Foreskin keratinocyte (primary cell): ENCODE measurements at places on chromosomes 2 and 18. TPM values are rescaled to one million over a fixed set of nuclear protein-coding genes. Genes with fewer than 3 reads are reported as not detected.

OTOF gene
- total RNA-seq: not detected in 2 replicates

EFEMP1 gene
- 109 and 182 TPM in 2 replicates for total RNA-seq

CDH7 gene
- total RNA-seq: not detected in 2 replicates

SAG gene
- not detected in 2 replicates for total RNA-seq

KCNIP3 gene
- 6.4 and 9.0 TPM in 2 replicates for total RNA-seq

TBR1 gene
- total RNA-seq: not detected in 2 replicates

AQP12A gene
- not detected in 2 replicates for total RNA-seq

UNC80 gene
- total RNA-seq: under 0.01 and 0.07 TPM in 2 replicates

DOK6 gene
- not detected in 2 replicates for total RNA-seq

CRYGC gene
- not detected in 2 replicates for total RNA-seq

C18orf63 gene
- not detected in 2 replicates for total RNA-seq

DNA sequence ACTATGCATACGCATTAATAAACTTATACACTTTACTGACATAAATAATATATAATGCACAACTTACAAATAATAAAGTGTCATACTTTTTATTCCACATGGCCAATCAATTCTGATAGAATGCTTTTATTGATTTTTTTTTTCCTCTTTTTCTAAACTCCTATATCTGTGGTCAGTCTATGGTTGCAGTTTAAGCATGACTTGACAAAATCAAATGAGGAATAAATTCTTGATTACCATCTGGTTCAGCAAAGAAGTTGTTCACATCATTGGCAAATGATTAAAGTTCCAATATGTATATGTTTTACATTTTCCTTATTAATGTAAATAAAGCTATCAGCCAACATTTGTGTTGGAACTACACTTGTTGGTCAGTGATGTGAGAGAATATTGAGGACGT is 83.5 kb downstream of the EML6 start:
- no peak for DNase-seq

DNA sequence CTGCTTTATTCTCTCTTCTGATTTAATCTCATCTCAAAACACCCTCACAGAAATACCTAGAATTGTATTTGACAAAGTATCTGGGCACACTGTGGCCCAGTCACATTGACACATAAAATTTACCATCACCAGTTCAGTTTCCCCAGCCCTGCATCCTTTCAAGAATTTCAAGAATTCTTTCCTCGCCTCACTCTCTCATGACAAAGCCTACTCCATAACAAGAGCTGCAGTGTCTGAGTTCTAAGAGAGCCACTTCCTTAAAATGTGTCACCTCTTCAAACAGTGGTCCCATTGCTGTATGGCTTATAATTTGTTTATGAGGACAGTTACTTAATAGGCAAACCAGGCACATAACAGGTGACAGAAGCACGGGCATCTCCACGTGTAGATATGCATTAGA is 90.9 kb upstream of the STK39 start:
- DNase-seq: no peak

- no peak for DNase-seq
Measured at GRCh38 chr2:20106746-20107145, 55.3 kb upstream of the LAPTM4A start.

DNA sequence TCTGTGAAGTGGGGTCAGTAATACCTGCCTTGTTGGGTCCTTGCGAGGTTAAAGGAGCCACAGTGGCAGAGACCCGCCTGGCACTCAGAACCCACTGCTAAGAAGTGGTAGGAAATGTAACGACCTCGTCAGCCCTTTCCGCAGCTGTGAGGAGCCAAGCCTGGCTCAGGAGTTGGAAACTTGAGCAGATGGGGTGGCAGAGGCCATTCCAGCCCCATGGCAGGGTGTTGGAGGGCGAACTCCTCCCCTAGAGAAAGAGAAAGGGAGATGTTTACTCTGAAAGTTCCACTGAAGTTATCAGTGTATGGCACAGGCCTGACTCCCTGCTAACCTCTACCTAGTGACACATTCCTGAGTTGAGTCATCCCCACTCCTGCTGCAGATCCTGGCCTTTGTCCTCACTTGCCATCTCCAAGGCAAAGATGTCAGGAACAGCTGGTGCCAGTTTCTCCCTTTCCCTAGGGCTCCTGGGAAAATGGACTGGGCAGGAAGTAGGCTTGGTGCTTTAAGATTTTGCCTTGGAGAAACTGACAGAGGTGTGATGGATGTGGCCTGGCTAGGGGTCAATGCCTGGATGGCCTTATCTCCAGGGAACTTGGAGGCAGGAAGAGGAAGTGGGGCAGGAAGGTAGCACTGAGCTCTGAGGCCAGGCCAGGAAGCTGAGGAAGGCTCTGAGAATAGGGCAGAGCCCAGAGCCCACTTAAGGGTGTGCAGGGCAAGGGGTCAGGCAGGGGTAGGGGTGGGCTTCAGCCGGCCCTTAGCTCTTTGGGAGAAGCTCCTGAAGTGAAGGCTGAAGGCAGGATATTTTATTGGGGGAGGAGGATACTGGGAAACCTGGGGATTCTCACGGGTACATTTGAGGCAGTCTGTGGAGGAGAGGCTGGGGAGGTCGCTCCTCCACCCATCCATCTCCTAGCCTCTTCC is 888 bp downstream of the VAMP5 start:
- DNase-seq: peak; percentile 75

DNA sequence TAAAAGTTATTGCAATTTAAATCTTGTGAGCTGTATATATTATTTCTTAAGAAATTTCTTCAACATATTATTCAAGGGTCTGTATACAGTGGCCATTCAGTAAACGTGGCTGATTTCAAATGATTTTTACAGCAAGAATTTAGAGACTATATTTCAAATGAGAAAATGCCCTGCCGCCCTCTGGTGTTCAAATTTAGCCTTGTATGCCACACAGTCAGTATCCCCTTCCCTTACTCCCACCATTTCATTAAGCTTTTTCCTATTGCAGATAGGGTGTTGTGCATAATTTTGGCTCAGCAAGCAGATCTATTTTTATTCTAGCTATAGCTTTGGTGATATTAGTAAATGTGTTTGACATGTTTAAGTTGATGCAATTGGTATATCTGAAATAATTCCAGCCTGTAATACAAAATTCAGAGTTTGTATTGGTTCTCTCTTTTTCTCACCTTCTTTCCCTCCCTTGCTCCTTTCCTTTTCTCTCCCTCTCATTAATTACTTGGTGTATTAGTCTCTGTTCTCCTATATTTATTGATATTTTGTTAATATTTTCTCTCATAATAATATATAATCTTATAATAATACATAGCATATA is 22.8 kb upstream of the SCN7A start:
- DNase-seq: no peak

DNA sequence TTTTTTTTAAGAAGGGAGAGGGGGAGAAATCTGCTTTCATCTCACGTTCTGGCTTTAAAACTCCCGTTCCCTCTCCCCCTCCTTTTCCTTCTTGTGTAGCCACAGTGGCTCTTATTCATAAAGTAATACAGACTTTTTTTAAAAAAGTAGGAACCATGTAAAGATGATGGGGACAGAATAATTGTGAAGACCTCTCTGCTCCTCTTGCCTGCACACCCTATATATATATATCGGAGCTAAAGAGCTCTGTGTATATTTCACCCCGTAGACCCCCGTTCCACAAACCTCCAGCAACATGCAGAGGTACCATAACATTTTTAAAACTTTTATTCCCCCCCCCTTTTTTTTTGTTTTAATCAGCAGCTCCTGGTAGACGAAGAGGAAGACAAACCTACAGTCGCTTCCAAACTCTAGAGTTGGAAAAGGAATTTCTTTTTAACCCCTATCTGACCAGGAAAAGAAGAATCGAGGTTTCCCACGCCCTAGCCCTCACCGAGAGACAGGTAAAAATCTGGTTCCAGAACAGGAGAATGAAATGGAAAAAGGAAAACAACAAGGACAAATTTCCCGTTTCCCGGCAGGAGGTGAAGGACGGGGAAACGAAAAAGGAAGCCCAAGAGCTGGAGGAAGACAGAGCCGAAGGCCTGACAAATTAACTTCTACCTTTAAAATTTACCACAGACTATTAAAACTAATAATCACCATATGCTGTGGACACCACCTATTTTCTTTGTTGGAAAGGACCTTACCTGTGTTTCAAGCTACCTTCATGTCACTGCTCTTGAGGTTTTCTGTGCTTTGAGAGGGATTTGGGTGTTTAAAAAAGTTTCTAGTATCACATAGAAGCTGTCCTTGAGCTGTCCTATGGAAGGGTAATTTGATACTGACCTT is 1.7 kb downstream of the HOXD8 start:
- DNase-seq: no peak

DNA sequence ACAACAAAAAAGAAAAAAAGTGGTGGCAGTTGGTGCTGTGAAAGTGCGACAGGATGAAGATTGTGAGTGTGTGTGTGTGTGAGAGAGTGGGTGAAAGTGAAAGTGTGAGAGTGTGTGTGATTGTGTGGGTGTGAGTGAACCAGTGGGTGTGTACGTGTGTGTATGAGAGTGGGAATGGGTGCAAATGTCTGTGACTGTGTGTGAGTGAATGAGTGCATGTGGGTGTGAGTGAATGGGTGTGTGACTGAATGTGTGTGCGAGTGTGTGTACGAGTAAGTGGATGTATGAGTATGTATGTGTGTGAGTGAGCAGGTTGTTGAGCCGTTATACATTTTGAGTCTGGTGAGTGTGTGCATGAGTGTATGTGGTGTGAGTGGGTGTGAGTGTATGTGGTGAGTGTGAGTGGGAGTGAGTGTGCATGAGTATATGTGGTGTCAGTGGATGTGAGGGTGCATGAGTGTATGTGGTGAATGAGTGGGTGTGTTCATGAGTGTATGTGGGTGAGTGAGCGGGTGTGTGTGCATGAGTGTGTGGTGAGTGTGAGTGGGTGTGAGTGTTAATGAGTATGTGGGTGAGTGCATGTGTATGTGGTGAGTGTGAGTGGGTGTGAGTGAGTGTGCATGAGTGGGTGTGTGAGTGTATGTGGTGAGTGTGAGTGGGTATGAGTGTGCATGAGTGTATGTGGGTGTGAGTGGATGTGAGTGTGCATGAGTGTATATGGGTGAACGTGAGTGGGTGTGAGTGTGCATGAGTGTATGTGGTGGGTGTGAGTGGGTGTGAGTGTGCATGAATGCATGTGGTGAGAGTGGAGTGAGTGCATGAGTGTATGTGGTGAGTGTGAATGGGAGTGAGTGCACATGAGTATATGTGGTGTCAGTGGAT is 69.3 kb upstream of the HPCAL1 start:
- no peak for DNase-seq

DNA sequence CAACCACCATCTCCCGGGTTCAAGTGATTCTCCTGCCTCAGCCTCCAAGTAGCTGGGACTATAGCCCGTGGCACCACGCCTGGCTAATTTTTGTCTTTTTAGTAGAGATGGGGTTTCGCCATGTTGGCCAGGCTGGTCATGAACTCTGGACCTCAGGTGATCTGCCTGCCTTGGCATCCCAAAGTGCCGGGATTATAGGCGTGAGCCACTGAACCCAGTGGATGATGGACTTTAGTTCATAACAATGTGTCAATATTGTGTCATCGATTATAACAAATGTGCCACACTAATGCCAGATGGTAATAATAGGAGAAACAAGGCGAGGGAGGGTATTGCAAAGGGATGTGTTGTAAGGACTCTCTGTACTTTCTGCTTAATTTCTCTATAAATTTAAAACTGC is 216.6 kb downstream of the ZBTB7C start:
- no peak for DNase-seq

DNA sequence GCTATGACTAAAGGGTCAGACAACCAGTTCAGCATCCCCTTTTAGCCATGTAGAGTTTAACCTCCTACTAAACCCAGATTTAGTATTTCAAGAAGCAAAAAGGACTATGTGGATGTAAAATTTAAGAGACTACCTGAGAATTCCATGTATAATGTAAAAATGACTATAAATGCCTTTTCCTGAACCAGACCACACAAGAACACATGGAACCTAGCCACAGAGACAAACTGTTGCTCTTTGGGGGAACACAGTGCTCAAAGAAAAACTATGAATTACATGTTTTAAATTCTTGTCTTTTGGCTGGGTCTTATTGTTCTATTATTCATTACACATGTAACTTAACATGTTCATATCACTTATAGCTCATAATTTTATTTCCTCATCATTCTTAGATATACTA is 192.8 kb downstream of the DNER start:
- DNase-seq: no peak

DNA sequence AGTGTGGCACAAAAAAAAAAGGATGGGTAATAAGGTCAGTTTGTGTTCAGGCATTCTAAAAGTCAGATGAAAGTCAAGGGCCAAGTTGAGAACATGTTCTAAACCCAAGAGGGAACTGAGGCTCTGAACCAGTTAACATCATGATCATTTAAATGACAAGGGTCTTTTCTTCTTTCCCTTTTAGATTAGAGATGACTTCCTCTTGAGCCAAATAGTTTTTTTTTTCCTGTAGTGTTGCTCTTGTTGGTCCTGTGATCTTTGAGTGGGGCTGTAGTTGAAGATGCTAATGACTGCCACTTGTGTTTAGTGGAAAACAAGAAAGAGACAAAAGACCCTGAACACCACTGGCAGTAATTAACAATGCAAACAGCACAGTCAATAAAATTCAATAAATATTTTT is 482.7 kb upstream of the SYT4 start:
- DNase-seq: no peak

GRCh38 chr18:59724103-59724502 is 26.9 kb upstream of the CCBE1 start:
- DNase-seq: no peak

GRCh38 chr2:200616656-200617055 is 30.8 kb downstream of the AOX1 start:
- no peak for DNase-seq

GRCh38 chr2:124526221-124526620 is 501.1 kb downstream of the CNTNAP5 start:
- DNase-seq: no peak

GRCh38 chr18:10270151-10270571 is 184.3 kb upstream of the APCDD1 start:
- DNase-seq: no peak
